Colonic mucosa (tissue), 4 donors: ENCODE measurements at places on chromosomes 12 and 14. TPM values are rescaled to one million over a fixed set of nuclear protein-coding genes. Genes with fewer than 3 reads are reported as not detected.

GRCh38 chr12:105036937-105037649, 47.2 kb downstream of the ALDH1L2 start:
- DNase-seq, result no peak
- H3K27me3 ChIP-seq, result no peaks in the 10 kb centered on the region
- H3K4me1 ChIP-seq, result no peaks in the 10 kb centered on the region
- no peak overlapping the region for H3K4me3 ChIP-seq

GRCh38 chr12:22406627-22407026, 72.1 kb upstream of the ST8SIA1 start:
- H3K27ac ChIP-seq, result no peak overlapping the region
- H3K36me3 ChIP-seq, result no peaks in the 10 kb centered on the region
- no peaks in the 10 kb centered on the region for H3K4me1 ChIP-seq
- H3K4me3 ChIP-seq, result no peak overlapping the region
- H3K27me3 ChIP-seq, result no peaks in the 10 kb centered on the region
- DNase-seq, result no peak

- no peaks in the 10 kb centered on the region for H3K36me3 ChIP-seq
- H3K4me1 ChIP-seq, result peaks cover 4% of the 10 kb centered on the region
- H3K27me3 ChIP-seq, result no peaks in the 10 kb centered on the region
- H3K27ac ChIP-seq, result peak overlapping the region; percentile 28
These were observed 479 bp downstream of the GPR135 start for GRCh38 chr14:59464486-59465315.

GRCh38 chr12:82687021-82688011, 610 bp downstream of the TMTC2 start:
- no peaks in the 10 kb centered on the region for H3K36me3 ChIP-seq
- H3K4me3 ChIP-seq, result peak overlapping the region; percentile 88

GRCh38 chr12:96140174-96140573, 54.0 kb upstream of the ELK3 start:
- H3K4me1 ChIP-seq, result no peaks in the 10 kb centered on the region
- H3K27me3 ChIP-seq, result no peaks in the 10 kb centered on the region
- no peak overlapping the region for H3K4me3 ChIP-seq
- H3K36me3 ChIP-seq, result no peaks in the 10 kb centered on the region

- H3K4me1 ChIP-seq, result no peaks in the 10 kb centered on the region
- H3K36me3 ChIP-seq, result no peaks in the 10 kb centered on the region
- H3K4me3 ChIP-seq, result no peak overlapping the region
- no peaks in the 10 kb centered on the region for H3K27me3 ChIP-seq
- no peak for DNase-seq
- no peak overlapping the region for H3K27ac ChIP-seq
These were observed 30.0 kb upstream of the GRIP1 start for GRCh38 chr12:66708704-66709456.

DNA sequence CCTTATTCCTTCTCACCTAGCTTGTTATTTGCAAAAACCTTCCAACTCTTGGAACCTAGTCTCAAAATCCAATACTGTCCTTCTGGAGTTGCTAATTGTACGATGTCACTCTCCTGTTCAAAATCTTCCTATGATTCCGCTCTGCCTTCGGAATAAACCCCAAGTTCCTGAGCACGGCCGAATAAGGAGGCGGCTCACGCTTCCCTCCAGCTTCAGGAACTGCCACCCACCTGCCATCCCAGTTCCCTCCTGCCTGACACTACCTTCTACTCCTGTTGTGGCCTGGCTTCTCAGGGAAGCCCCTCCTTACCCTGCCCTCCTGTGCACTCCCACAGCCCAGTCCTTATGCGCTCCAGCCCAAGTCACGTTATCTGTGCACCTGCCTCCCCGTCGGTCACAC, 73.2 kb downstream of the SETD3 start:
- H3K4me3 ChIP-seq, result no peak overlapping the region
- no peaks in the 10 kb centered on the region for H3K36me3 ChIP-seq
- no peaks in the 10 kb centered on the region for H3K27me3 ChIP-seq
- H3K27ac ChIP-seq, result no peak overlapping the region
- no peaks in the 10 kb centered on the region for H3K4me1 ChIP-seq

DNA sequence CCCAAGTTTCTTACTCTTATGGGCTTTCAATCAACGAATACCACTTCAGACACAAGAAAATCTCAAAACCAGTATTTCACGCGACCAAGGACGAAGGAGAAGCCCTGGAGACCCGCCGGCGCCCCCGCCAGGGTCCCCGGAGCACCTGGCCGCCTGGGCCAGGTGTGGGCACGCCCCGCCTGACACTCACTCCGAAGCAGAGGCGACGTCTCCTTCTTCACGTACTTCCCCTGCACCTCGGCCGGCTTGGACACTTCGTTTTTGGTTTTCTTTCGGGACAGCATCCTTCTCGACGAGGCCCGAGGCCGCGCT, 466 bp downstream of the SAV1 start:
- no peaks in the 10 kb centered on the region for H3K27me3 ChIP-seq
- peak overlapping the region; percentile 87 for H3K4me3 ChIP-seq
- no peaks in the 10 kb centered on the region for H3K4me1 ChIP-seq
- H3K36me3 ChIP-seq, result no peaks in the 10 kb centered on the region
- H3K27ac ChIP-seq, result peak overlapping the region; percentile 96

DNA sequence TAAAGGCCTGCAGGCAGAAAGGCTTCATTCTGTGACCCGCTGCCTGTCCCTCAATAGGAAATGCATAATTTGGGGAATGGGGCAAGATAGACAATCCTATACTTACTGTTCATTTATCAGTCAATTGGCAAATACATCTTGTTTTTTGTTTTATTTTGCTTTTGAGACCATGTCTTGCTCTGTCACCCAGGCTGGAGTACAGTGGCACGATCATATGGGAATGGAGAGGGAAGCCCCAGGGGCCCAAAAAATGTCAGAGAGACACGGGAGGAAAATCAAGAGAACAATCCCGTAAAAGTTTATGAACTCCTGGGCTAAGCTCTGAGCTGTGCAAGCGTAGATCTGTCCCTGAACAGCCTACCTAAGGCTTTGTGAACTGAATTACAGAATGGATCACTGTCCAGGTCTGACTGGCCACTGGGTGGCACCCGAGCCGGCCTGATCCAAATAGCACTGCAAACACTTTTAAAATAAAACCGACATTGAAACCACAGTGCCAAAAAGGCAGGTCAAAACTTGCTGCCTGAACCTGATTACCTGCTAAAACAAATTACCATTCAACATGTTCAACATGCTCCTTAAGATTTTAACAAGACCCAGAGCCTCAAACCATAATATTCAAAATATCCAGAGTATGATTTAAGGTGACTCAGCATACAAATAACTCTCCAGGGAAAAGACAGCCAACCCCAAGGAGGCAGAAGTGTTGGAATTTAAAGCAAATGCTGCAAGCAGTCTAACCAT, 11.8 kb downstream of the COPS7A start:
- peak; percentile 70 for DNase-seq
- peaks cover 4% of the 10 kb centered on the region for H3K36me3 ChIP-seq
- no peak overlapping the region for H3K27ac ChIP-seq
- no peak overlapping the region for H3K4me3 ChIP-seq

DNA sequence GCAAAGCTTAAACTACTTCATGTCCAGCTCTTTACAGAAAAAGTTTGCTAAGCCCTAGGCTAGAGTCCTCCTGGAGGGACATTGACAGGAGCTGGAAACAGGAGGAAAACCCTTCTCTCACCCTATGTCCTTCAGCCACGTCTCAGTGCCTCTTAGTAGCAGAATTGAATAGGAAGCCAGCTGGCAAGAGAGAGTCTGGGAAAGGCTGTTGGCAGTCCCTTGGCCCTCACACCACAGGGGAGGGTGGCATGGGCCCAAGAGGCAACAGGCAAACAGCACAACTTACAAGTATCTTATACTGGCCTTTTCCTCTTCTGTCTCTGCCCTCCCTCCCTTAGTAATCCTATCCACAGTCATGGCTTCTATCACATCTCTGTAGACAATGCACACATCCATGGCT, 27.7 kb upstream of the DHRS2 start:
- no peak for DNase-seq
- H3K36me3 ChIP-seq, result no peaks in the 10 kb centered on the region
- no peak overlapping the region for H3K4me3 ChIP-seq
- H3K27ac ChIP-seq, result no peak overlapping the region
- H3K27me3 ChIP-seq, result no peaks in the 10 kb centered on the region
- peaks cover 4% of the 10 kb centered on the region for H3K4me1 ChIP-seq

DNA sequence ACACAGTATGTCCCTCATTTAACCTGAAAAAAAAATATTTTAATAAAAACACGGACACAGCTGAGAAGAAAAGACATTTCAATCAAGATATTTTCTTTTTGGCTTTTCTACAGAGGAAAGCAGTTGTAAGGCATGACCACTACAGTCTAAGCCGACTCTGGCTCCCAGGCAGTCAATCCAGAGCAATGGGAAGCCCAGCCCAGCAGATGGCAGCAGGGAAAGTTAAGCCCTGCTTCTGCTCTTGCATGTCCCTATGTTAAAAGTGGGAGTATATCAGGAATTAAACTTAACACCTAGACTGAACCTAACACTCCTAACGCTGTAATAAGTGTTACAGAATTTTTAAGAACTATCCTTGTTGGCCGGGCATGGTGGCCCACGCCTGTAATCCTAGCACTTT, 19.5 kb upstream of the HAL start:
- H3K27ac ChIP-seq, result no peak overlapping the region
- H3K4me3 ChIP-seq, result no peak overlapping the region
- no peaks in the 10 kb centered on the region for H3K4me1 ChIP-seq
- no peaks in the 10 kb centered on the region for H3K27me3 ChIP-seq
- no peaks in the 10 kb centered on the region for H3K36me3 ChIP-seq
- DNase-seq, result peak; percentile 22

DNA sequence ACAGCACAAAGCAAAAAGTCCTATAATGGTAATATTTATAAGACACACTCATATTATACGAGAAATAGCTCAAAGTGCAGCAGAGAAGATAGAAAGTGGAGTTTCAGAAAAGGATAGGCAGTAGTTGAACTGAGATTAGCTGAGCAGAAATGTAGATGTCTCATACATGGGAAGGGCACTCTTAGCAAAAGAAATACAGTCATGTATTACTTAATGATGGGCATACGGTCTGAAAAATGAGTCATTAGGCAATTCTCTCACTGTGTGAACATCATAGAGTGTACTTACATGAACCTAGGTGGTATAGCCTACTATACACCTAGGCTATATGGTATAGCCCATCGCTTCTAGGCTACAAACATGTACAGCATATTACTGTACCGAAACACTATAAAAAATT, 671.3 kb downstream of the RPS29 start:
- no peaks in the 10 kb centered on the region for H3K36me3 ChIP-seq
- no peak overlapping the region for H3K27ac ChIP-seq
- no peaks in the 10 kb centered on the region for H3K4me1 ChIP-seq
- H3K4me3 ChIP-seq, result no peak overlapping the region
- no peak for DNase-seq

GRCh38 chr12:84421103-84421502, 491.5 kb downstream of the SLC6A15 start:
- no peaks in the 10 kb centered on the region for H3K4me1 ChIP-seq
- no peak for DNase-seq
- no peaks in the 10 kb centered on the region for H3K27me3 ChIP-seq
- H3K36me3 ChIP-seq, result no peaks in the 10 kb centered on the region
- H3K4me3 ChIP-seq, result no peak overlapping the region

DNA sequence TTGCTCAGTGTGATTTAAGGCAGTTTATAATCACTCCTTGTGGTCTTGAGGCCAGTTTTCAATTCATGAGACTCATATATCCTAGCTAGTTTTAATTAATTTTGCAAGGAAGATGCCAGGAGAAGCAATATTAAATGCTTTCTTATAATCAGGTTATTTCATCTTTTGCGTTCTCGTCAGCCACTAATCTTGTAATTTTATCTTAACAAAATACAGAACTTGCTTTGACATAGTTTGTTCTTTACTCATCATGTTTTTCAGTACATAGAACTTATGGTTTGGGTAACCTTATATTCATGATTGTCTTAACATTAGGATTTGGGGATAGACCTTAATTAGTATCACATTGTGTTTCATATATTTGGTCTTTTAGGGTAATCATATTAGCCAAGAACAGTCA, 76.0 kb downstream of the LIN52 start:
- H3K4me3 ChIP-seq, result no peak overlapping the region
- no peak overlapping the region for H3K27ac ChIP-seq
- H3K36me3 ChIP-seq, result no peaks in the 10 kb centered on the region

DNA sequence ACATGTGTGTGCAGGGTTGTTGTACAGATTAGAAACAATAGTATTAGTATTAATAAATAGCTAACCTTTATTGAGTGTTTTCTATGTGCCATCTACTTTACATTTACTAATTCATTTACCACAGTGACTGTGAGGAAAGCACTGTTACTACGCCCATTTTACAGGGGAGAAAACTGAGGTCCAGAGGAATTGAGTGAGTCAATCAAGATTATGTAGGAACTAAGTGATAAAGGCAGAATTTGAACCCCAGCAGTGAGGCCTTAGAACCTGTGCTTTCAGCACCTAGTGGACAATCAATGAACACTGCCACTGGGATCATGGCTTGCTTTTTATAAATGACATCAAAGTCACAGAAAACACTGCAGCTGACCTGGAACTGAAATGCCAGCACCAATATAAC, 28.2 kb downstream of the NT5DC3 start:
- no peaks in the 10 kb centered on the region for H3K36me3 ChIP-seq
- H3K4me1 ChIP-seq, result no peaks in the 10 kb centered on the region
- no peaks in the 10 kb centered on the region for H3K27me3 ChIP-seq

- no peaks in the 10 kb centered on the region for H3K27me3 ChIP-seq
- H3K4me3 ChIP-seq, result no peak overlapping the region
- DNase-seq, result no peak
These were observed 164.7 kb downstream of the ADCK1 start for GRCh38 chr14:77964586-77964985.

GRCh38 chr14:104941508-104942365, 17.1 kb downstream of the PLD4 start:
- no peak for DNase-seq
- no peaks in the 10 kb centered on the region for H3K36me3 ChIP-seq
- no peaks in the 10 kb centered on the region for H3K27me3 ChIP-seq
- no peak overlapping the region for H3K27ac ChIP-seq
- no peak overlapping the region for H3K4me3 ChIP-seq
- H3K4me1 ChIP-seq, result no peaks in the 10 kb centered on the region

DNA sequence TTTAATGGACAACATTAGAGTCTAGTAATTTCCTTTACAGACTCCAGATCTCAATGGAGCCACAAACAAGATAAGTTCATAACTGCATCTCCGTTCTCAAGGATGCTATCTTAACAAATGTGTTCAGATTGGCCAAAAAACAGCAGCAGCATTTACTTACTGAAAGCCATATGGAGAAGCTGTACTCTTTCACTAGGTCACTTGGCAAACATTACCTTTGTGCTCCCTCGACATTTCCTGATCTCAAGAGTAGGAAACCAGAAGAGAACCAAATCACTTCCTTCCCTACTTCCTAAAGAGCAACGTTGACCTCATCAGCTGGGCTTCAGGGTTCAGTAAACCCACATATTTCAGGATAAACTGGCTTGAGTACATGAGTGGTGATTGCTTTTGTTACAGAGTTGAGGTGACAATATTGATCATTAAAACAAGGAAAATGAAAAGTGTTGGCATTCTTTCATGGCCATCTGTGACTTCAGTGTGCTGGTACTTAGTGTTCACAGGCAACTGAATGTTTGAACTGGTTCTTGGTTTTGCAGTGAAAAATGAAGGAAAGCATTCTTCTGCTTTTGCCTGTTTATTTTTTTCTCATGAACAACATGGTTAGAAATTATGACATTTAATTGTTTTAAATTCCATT, 449.6 kb downstream of the TMEM117 start:
- no peaks in the 10 kb centered on the region for H3K4me1 ChIP-seq
- no peak overlapping the region for H3K4me3 ChIP-seq
- no peaks in the 10 kb centered on the region for H3K27me3 ChIP-seq
- H3K36me3 ChIP-seq, result no peaks in the 10 kb centered on the region
- no peak overlapping the region for H3K27ac ChIP-seq
- DNase-seq, result no peak

The SLC6A12 gene
- total RNA-seq, result 2.5 TPM

The SMCO2 gene
- 0.21 TPM for total RNA-seq

The RARG gene
- total RNA-seq, result 11.4 TPM

The NAV3 gene
- total RNA-seq, result 0.72 TPM
